ENCODE measurements at places on chromosomes 3 and 15.

DNA sequence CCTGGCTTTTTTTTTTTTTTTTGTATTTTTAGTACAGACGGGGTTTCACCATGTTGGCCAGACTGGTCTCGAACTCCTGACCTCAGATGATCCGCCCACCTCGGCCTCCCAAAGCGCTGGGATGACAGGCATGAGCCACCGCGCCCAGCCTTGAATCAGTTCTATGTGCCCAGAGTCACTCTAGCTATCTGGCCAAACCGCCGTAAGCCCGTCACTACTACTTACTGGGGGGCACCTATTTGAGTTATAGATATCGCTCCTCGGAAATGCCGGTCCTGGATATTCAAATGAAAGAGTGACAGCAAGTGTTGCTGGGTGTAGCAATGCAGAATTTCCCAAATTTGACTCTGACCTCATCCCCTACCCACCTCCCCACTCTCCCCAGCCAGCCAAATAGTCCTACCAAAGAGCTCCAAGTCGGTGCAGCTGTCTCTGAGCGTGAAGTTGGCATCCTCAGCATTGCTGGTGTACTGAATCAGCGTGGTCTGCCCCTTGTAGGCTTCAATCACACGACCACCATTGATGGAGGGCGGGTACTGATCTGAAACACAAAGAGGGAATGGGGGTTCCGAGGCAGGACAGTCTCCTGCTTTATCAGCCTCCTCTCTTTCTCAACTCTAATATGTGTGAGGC lies 38.1 kb downstream of the MUC20 start:
- DNase-seq: no peak

- DNase-seq: no peak
These were observed 213.7 kb downstream of the PDCD6IP start for GRCh38 chr3:34012102-34012461.

DNA sequence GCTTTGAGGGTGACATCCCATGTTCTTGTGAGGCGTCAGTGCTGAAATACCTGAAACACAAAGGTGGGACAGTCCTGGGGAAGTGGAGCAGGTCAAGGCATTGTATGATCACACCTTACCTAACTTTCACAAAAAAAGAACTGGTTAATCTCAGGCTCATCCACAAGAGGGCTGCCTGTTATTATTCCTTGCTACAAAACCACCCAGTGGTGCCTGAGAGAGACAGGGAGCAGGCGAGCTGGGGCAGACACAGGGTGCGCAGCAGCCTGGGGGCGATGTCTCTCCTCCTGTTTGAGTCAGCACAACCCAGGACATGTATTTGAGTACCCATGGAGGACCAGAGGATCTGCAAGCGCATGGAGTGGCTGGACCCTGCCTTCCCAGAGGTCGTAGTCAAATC lies 316.8 kb upstream of the ATP10A start:
- no peak for DNase-seq

GRCh38 chr3:425079-425478 lies 228.5 kb downstream of the CHL1 start:
- no peak for DNase-seq
